Right atrium auricular region (tissue), 2 donors: ENCODE measurements at places on chromosomes 16 and 17.
A peak's percentile ranks its signal among the peaks of the same experiment; 100 is the strongest.

- no peak for DNase-seq
Measured at GRCh38 chr16:88340755-88341150, 42.0 kb upstream of the ZNF469 start.

- no peak for DNase-seq
Measured at GRCh38 chr16:55120408-55120807, 189.7 kb downstream of the IRX5 start.

GRCh38 chr16:58046054-58046881, 20.7 kb downstream of the MMP15 start:
- no peak for DNase-seq

GRCh38 chr16:66581246-66581952, 2.1 kb downstream of the CMTM2 start:
- DNase-seq: no peak

DNA sequence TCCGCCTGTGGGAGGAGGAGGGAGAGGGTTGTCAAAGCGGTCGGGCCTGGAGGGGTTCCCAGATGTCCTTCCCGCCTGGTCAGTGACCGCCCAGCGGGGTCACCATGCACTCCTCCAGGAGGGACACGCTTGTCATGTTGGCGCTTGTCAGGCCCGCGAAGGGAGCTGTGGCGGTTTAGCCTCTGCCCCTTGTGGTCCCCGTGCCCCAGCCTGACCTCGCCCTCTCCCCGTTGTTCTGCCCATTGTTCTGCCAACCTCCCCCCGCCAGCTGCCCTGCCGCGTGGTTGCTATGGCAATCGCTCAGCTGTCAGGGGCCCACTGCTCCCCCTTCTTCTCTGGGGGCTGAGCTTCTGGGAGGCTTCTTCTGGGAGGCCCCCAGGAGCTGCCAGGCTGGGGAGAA, 146.4 kb upstream of the CIBAR2 start:
- DNase-seq: no peak

DNA sequence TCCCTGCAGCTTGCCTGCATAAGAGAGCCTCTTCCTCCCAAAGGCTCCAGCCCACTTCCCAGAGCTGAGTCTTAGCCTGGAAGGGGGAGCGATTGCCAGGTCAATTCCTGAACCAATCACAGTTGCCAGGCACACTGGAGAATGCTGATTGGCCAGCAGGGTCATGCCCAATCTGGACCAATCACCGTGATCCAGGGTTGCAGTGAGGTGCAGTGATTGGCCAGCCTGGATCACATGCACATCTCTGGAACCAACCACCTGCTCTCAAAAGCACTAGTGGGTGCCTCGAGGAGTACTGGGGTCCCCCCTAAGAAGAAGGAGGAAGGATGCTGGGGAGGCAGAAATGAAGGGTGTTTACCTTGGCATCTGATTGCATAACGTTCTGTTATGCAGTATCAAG, 18.4 kb downstream of the NAGPA start:
- no peak for DNase-seq

GRCh38 chr16:28205974-28206373, 5.8 kb downstream of the XPO6 start:
- no peak for DNase-seq

DNA sequence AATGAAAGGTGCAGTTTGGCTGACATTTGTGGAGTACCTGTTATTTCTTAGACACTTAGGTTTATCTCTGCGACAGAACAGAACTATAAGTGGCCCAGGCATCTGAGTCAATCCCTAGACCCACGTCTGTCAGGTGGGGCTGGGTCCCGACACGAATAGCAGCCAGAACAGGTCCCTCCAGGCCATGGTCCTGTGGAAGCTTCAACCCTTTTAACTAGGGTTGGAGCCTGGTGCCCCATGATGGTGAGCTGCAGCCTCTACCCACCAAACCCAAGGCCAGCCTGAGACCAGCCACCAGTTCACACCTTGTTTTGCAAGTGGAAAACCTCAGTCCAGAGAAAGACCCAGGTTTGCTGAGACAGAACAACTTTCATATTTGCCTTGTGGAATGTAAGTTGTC, 74.6 kb upstream of the TMEM97 start:
- DNase-seq: no peak

DNA sequence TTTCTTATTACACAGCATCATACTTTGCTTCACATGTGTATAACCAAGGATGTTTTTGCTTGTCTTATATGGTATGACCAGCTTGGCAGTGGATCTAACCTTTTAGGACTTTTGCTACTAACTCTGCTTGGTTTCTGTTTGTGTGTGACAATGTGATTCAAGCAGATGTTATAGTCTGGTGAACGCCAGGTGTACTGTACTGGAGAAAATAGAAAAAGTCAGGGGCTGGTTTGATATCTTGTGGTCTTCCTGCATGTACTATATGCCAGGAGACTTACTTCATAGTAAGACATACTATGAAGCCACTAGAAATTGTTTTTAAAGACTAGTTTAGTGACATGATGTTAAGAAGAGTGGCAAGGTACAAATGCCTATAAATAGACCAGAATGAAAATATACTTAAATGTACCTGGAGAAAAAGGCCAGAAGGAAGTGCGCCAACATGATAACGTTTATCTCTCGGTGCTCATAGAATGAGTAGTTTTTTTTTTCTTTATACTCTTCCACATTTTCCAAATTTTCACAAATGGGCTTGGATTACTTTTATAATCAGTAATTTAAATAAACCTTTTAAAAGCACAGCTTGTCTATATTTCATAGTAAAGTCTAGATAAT, 112.3 kb downstream of the PRKCA start:
- DNase-seq: no peak

DNA sequence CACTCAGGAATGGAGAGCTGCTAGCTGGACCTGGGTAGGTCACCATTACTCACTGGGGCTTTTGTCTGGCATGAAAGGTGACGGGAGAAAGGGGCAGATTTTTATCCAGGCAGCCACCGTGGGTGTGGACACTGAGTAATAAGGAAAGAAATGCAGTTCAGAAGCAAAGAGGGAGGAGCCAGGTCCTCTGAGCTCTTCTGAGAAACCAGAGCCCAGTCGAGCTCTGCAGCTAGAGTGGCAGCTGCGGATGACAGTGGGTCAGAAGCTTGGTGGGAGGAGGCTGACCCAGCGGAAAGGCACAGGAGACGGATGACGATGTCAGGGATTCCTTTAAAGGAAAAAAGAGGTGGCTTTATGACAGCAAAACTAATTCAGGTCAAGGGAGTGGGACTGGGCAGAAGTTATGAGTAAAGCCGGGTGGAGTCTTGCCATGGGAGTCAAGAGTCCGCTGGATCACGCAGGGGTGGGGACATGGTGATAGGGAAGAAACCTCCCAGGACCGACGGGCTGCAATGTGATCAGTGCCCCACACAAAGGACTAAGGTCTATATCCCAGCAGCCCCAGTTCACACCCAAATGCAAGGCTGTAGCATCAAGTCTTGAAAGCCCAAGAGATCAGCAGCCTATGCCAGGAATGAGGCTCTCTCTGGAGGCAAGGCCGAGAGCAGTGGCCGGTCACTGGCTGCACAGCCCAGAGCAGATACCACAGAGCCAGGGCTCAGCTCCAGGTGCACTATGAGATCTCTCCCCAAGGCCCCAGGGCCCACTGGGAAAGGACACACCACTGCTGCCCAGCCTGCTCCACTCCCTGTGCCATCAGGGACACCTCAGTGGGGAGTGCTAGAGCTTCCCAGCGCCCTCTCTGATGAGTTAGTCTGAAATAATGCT, 6.3 kb upstream of the MNT start:
- peak; percentile 92 for DNase-seq

DNA sequence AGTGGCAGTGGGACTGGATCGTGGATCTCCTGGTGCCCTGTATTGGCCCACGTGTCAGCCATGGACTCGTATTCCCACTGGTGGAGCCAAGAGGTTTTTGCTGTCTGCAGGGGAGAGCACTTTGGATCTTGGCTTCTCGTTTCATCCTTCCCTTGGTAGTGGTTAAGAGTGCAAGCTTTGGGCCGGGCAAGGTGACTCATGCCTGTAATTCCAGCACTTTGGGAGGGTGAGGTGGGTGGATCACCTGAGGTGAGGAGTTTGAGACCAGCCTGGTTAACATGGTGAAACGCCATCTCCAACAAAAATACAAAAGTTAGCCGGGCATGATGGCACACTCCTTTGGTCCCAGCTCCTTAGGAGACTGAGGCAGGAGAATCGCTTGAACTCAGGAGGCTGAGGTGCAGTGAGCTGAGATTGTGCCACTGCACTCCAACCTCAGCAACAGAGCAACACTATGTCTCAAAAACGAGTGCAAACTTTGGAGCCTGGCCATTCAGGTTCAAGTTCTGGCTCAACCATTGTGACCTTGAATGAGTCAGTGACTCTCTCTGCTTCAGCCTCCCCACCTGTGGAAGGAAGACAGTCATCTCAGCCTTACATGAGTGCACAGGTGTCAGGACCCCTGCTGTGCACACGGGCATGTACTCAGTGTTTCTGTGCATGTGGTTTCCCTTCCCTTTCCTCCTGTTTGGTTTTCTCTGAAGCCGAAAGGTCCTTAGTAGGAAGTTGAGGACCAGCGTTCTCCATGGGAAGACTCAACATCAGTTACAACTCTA, 57.4 kb downstream of the PLCG2 start:
- no peak for DNase-seq

- DNase-seq: no peak
Measured at GRCh38 chr16:83533193-83533592, 274.6 kb upstream of the HSBP1 start.

DNA sequence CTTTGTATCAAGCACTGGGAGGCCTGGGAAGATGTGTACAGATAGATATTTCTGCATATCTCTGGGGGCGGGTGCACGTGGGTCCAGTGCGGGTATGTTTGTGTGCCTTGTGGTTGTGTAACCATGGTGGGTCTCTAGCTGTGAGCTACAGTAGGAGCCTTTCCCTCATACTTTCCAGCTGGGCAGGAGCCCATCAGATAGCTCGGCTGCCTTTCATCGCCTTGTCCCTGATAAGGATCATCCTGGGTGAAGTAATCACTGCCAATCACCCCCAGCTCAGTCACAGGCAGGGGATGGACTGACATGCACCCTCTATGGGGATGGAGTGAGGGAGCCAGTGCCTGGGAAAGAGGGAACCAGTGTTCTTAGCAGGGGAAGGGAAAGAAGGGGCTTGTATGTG, 3.2 kb upstream of the SCRN2 start:
- no peak for DNase-seq

DNA sequence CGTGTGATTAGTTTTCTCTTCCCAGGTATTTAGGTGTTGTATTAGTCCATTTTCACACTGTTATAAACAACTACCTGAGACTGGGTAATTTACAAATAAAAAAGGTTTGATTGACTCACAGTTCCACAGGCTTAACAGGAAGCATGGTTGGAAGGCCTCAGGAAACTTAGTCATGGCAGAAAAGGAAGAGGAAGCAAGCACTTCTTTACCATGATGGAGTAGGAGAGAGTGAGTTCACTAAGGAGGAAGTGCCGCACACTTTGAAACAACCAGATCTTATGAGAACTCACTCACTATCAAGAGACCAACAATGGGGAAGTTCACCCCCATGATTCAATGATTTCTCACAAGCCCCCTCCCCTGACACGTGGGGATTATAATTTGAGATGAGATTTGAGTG, 1343.7 kb upstream of the GOT2 start:
- no peak for DNase-seq

DNA sequence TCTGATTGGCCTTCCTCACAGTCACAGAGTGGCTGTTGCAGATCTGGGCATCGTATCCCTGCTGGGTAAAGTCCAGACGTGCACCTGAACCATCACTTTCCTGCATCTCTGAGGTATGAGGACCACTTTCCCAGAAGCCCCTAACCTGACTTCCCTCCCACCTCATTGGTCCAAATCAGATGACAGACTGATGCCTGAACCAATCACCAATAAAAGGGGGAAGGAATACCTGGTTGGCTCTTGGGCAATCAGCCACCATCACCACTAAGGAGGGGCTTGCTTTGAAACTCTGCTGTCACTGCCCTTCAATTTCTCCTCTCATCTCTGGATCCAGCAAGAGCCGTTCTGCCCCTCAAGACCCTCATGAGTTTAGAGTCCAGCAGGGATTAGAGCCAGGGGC, 13.6 kb upstream of the WFDC1 start:
- DNase-seq: no peak

- DNase-seq: no peak
Measured at GRCh38 chr16:47129755-47130435, 13.8 kb downstream of the NETO2 start.

GRCh38 chr17:76134911-76135809, 5.9 kb downstream of the FOXJ1 start:
- no peak for DNase-seq

DNA sequence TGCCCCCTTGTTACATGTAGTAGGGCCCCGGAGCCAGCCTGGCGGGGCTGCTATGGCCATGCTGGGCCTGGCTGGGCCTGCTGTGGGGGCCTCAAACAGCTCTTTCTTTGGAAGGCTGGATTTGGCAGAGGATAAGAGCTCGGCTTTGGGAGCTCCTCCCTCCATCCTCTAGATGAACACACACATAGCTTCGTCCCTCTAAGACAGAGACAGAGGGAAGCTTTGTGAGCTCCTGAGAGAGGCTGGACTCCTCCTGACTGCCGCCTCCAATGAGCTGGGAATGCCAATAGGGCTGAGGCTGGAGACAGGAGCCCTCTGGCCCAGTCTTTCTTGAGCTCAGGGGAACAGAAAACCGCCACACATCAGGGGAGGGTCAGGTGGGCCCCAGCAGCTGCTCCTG, 37.3 kb upstream of the CDC42EP4 start:
- DNase-seq: no peak

DNA sequence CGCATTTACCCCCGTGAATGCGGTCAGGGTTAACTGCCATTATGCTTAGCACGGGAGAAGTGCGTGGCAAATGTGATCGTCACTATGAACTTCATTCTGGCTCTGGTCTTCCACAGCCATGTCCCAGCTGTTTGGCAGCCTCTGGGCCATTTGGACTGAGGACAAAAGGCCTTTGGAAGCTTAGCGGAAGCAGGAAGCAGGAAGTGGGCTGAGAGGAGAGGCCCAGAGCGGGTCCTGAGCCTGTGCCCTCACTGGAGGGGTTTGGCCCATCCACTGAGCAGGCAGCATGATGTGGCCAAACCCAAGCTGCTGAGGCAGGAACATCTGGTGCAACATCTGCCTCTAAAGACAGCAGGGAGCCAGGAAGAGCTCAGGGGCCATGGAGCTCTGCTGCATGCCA, 345.9 kb downstream of the C16orf95 start:
- DNase-seq: no peak
